ENCODE measurements at places on chromosomes 13 and 19.

- DNase-seq: no peak
Measured at GRCh38 chr19:34573226-34573864, 91.8 kb downstream of the WTIP start.

DNA sequence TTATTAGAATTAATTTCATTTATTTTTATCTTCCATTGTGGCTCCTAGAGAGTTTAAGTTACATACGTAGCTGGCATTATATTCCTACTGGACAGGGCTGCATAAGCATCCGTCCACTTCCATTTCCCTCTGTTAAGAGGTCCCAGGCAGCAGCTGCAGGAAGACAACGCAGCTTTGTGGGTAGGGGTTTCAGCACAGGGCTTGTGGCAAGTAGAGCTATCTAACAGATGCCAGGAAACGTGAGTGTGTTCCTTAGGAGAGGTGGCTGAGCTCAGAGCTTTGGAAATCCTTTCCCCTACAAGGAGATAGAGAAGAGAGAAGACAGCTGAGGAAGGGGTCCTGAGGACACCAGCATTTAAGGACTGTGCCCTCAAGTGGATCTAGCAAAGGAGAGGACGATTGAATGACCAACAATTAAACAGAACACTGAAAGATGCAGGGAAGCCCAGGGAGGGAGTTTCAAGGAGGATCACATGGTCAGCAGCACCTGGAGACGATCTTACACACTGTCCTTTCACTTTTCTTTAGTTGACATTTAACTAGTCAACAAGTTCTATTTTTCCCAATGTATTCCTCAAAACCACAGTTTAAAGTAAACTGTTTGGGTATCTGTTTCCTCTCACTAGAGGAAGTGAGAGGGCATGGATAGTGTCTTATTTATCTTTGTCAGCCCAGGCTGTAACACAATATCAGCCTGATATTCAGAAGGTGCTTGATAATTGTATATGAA lies 2.3 kb upstream of the N4BP2L1 start:
- no peak for DNase-seq

DNA sequence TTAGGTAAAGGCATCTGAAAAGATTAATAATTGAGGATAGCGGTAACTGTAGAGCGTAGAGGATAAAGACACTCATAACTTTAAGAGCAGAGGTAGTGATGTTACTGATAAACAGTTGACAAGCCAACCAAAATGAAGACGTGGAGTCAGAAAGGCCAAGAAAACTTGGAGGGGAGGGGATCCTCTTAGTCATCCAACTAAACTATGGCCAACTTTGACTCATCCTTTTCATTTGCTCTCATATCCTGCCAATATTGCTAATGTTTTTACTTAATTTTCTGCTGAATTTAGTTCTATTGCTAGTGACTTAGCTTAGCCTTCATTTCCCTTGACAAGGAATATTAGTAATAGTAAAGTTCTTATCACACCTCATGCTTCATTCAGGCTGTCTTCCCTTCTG lies 13.4 kb downstream of the ITGBL1 start:
- DNase-seq: no peak

DNA sequence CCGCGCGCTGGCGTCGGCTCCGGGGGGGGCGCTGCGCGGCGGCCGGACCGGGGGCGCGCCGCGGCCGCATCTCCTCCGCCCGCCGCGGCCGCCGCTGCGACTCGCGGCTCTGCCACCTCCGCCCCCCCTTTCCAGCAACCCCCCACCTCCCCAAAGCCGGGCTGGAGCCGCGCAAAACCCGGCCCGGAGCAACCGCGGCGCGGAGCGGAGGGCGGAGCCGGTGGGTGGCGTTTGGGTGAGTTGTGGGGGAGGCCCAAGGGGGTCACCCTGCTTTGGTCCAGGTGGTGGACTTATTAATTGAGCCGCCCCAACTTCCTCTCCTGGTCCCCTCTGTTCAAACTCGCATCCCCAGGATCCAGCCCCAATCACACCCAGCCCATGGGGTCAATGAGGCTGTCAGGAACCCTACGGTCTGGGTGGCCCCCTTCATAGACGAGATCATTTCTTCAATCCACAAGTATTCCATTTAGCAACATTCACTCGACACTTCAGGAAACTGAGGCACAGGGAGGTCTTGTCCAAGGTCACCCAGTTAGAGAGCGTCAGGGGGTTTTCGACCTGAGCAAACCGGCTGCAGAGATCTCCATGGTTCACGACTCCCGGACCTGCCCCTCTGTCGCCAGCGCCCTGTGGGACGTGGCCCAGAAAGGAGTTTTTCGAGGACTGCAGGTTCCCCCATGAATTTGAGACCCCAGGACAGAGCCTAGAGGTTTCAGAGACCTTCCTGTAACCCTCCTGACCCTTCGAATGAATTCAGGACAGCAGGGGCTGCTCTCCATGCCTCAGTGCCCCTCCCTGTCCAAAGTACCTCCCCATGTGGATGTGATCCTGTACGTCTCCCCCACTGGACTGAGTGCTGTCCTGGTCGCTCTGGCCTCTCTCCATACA lies 22.4 kb upstream of the SEMA6B start:
- DNase-seq: peak; percentile 35

GRCh38 chr13:89514534-89515312 lies 1832.8 kb upstream of the MIR17HG start:
- no peak for DNase-seq

GRCh38 chr13:49683489-49683888 lies 7.8 kb downstream of the EBPL start:
- DNase-seq: no peak

- no peak for DNase-seq
Measured at GRCh38 chr19:35306473-35307246, 14.7 kb downstream of the MAG start.

DNA sequence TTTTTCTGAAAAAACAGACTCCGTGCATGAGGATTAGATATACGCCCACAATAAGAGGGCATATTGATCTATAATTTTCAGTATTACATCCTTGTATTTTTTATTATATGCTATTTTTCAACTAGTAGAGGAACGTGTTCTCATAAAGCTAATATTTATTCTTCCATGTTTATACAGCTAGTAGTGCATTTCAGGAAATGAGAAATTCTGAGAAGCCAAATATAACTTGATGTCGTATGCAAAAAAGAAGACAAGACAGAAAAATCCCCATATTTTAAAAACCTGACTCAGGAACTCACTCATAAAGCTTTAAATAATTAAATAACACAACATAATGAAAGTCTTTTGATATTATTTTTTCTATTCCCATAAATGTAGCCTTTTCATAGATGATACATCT lies 308.6 kb downstream of the ENOX1 start:
- DNase-seq: no peak

GRCh38 chr13:21698817-21699679 lies 28.2 kb downstream of the FGF9 start:
- no peak for DNase-seq

DNA sequence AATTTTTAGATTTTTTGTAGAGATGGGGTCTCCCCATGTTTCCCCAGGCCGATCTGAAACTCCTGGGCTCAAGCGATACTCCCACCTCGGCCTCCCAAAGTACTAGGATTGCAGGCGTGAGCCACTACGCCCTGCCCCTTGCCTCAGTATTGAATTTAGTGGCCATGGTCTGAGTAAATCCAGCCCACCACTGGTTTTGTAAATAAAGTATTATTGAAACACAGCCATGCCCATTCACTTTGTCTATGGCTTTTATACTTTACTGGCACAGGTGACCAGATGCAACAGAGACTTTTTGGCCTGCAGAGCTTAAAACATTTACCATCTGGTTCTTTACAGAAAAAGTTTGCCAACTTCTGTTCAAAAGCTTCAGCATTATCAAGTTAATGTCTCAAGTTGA lies 143.8 kb downstream of the PTPRS start:
- no peak for DNase-seq

DNA sequence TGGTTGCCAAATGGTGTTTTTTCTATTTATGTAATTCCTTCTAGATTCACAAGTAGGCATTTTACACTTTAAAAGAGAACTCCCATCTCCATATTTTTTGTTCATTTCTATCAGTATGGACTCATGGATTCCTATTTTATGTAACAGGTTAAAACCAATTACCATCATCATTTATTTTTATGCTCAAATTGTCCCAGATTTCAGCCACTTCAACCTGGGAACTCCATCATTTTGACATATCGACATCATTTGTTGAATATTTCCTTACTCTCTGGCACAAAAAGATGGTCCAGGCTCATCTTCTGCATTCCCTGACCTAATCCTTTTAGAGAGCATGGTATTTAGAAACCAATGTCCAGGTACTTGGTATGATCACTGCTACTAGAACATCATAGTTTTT lies 79.9 kb downstream of the VWA8 start:
- no peak for DNase-seq

- no peak for DNase-seq
Measured at GRCh38 chr13:80386002-80386401, 45.1 kb upstream of the SPRY2 start.

- no peak for DNase-seq
Measured at GRCh38 chr13:30584051-30584731, 33.5 kb upstream of the USPL1 start.

DNA sequence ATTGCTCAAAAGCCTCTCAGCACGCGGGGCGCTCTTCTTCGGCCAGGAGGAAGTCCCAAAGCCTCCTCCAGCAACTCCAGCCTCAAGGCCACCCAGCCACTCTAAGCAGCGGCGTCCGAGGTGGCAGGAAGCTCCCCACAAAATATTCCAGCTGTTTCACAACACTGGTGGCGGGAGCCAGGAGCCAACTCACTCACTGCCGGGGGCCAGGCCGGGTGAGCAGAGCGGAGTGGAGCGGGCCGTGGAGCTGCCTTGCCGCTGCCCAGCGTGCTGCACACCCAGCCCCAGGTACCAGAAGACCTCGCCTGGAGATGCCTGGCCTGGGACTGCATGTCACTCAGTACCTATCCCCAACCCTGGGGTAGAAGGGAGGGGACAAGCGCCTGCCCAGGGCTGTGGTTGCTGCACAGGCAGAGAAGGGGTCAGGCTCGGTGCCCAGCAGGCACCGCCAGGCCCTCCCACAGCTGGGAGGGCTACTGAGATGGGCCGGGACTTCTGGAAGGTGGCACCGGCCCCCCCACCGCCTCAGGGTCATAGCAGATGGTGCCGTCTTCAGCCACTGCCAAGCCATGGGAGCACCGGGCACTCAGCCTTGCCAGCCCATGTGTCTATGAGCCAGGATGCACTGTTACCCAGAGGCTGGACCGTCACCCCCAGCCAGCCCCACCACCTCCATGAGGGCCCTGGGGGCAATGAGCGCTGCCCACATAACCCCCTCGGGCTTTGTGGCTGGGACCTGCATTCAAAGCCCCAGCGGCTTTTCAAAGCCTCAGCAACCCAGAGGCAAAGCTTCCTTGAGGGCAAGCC lies 59.2 kb downstream of the MLLT1 start:
- DNase-seq: no peak

GRCh38 chr19:29259867-29260281 lies 46.9 kb upstream of the UQCRFS1 start:
- DNase-seq: no peak

DNA sequence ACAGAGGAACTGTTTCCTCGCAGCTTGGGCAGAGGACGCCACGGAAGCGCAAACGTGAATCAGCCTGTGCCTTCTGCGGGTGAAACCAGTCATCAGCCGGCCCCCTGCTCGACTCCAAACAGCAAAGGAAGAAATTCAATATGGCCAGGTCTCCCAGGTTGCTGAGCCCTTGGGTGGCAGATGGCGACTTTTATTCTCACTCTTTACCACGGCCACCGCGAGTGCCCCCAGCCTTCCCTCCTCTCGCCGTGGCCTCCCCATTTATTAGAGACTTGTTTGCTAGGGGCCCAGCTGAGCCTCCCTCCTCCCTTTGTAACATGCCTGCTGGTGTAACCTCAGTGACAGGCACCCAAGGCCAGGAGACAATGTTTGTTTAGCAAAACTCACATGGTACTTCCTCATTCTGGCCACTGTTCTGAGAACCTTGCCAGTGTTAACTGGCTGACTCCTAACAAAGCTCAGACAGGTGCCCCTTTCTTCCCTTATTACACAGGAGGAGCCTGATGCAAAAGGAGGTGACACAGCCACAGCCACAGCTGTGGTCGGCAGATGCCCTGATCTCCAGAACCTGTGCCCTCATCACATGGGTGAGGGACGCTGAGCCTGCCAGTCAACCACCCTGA lies 5.8 kb downstream of the RAB20 start:
- no peak for DNase-seq

GRCh38 chr13:51004918-51005460 lies 95.4 kb downstream of the RNASEH2B start:
- DNase-seq: no peak

GRCh38 chr13:36555151-36555986 lies 118.5 kb upstream of the SERTM1 start:
- no peak for DNase-seq

- no peak for DNase-seq
Measured at GRCh38 chr13:59480396-59481259, 683.1 kb downstream of the DIAPH3 start.

GRCh38 chr13:63396746-63397145 lies 1981.1 kb upstream of the PCDH20 start:
- no peak for DNase-seq

DNA sequence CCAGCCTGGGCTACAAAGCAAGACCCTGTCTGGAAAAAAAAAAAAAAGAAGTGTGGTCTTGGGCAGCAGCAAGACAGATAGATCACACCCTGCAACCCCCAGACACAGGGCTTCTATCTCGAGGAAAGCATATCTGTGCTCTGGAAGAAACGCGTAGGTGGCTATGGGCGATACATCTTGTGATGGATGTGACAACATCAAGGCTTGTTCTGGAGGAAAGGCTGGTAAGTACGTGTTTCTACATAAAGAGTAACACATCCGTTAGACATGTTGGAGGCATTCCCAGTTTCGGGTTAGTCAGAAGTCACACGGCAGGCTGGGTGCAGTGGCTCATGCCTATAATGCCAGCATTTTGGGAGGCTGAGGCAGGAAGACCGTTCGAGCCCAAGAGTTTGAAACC lies 6.6 kb upstream of the DHDH start:
- DNase-seq: no peak

GRCh38 chr19:10979951-10980381 lies 19.1 kb downstream of the SMARCA4 start:
- DNase-seq: no peak

DNA sequence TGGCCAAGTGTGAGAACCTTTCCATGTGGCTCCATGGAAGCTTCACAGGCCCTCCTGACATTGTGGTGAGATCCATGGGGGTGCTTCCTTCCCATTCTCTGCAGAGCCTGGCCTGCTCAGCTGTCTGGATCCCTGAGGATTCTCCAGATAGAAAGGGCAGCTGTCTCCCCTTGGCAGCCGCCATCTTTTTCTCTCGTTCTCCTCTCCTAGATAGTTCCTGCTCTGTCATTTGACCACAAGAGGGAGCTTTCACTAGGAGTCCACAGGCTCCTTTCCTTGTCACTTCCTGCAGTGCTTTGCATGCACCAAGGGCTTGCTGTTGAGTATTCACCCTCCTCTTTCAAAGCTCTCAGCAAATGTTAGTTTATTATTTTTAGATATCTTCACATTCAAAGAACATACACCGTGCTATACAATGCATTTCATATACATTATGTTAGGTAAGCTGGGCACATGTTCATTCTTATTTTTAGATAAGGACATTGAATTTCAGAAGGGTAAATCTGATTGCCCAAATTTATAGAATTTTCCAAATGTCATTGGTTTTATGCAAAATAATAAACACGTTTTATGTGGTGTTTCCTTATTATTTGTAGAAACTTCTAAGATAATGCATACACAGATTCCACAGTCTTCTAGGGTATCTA lies 133.2 kb downstream of the FRY start:
- peak; percentile 43 for DNase-seq

Data from NCI-H1105 (cell line).